ENCODE measurements at places on chromosomes 7 and 10.
A peak's percentile ranks its signal among the peaks of the same experiment; 100 is the strongest.

GRCh38 chr7:151456276-151456675 is 16.3 kb upstream of the CRYGN start:
- no peak for DNase-seq

DNA sequence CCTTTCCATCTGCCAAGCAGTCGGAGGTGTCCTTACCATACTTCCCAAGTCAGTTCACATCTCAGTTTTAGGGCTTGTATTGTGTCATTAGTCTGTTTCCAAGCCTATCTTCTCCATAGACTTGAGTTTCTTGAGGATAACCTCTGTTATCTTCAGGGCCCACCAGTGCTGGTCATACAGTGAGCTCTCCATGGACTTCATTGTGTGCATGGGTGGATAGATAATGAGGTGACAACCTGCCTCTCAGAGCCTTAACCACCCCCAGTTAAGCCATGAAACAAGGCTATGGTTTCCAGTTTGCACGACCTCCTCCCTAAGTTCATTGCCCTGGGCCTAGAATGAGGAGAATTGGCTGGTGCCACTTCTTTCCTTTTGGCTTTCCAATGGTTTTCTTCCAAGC is 38.5 kb upstream of the WAC start:
- no peak for DNase-seq

- no peak for DNase-seq
Observed at GRCh38 chr7:6432781-6433180, 15.0 kb downstream of the DAGLB start.

DNA sequence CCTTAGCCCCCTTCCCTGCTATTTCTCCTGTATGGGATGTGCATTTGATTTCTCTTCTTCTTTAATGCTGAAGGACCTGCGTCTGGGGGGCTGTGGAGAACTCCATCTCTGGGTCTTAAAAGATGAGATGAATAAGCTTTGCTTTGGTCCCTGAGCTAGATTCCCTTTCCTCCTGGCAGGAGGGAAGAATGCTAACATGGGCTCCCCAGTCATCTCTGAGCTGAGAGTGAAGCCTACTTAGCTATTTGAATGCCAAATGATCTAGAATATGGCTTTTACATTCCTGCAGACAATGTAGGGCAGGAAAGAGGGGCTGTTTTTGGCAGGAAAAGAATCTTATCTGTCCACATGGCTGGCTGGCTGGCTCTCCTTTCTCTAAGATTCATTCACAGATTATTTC is 62.6 kb upstream of the EFCAB10 start:
- DNase-seq: no peak

DNA sequence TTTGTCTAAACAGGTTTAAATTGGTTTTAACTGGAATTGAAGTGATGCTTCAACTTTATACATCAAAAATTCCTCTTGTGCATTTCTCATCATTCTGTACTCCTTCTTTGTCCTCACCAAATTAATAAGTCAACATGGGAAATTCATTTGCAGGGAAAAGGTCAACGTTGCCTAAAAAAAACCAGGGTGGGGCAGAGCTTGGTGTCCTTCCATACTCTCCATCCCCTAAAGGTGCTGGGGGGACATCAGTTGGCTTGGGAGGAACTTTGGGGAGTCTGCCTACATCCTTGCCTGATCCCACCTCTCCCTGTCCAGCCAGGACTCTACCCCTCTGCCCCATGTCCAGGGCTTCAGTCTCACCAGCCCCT is 34.1 kb upstream of the SLC26A3 start:
- DNase-seq: no peak

DNA sequence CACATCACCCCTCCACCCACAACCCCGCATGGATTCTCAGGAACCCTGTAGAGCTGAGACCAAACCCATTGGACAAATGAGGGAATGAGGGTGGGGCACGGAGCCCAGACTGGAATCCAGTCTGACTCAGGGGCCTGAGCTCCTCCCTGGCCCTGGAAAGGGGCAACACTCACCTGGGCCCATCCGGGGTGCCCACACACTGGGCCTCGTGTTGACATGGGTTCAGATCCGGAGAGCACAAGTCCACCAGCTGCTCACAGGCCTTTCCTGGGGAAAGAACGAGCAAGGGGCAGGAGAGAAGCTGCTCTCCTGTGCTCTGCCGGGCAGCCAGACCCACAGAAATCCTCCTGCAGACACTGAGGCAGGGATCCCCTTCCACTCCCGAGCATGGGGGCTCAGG is 172.2 kb downstream of the SLIT1 start:
- no peak for DNase-seq

- no peak for DNase-seq
Observed at GRCh38 chr7:18354108-18355085, 141.2 kb upstream of the HDAC9 start.

- no peak for DNase-seq
Observed at GRCh38 chr7:107700570-107700969, 39.9 kb downstream of the SLC26A4 start.

GRCh38 chr7:74138334-74138867 is 35.8 kb upstream of the EIF4H start:
- DNase-seq: no peak

- no peak for DNase-seq
Observed at GRCh38 chr7:34365611-34366010, 292.4 kb upstream of the NPSR1 start.

- DNase-seq: no peak
Observed at GRCh38 chr10:128326251-128326650, 200.0 kb upstream of the MKI67 start.

DNA sequence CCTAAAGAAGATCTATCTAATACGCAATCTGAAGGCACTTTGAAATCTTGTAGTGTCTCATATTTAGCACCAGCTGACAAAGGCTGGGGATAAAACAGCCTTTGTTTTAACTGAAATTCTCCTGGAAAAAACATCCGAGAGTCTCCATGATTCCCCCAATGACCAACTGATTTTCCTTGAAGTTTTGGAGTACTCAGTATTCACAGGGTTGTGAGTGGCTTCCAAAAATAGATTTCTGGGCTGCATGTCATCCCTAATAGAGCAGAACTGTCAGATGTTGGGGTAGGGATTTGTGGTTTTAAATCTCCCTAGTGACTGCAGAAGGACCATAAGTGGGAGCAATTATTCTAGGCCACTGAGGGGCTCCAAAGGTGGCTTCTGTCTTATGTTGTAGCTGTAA is 206.4 kb downstream of the TAX1BP1 start:
- no peak for DNase-seq

GRCh38 chr10:75776738-75777504 is 345.5 kb downstream of the LRMDA start:
- no peak for DNase-seq

DNA sequence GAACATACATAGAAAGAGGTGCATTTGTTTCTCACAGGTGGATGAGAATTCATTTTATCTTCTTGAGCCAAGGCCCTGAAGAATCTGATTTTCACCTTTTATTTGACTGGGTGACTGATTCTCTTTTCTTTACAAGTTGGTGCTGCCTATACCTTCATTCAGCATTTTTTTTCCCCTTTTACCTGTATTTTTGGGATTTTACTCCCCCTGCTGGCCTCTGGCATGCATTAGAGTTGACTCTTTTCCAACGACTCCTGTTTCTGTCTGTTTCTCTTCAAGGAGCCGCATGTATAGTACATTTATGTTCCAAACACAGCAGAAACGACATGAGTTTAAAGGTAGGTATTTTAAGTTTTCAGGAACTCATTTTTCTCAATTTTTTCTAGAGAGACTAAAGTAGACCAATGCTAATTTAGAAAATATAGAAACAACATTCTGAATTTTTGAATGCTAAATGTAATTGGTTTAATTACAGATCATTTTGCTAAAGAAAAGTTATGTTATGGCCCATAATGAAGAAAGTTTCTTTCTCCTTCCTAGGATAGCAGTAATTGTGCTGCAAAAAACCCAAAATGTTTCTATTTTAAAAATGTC is 149.8 kb upstream of the HDAC9 start:
- DNase-seq: peak; percentile 5

GRCh38 chr10:116183733-116184511 is 89.1 kb downstream of the GFRA1 start:
- DNase-seq: no peak

- no peak for DNase-seq
Observed at GRCh38 chr10:17836942-17837341, 27.8 kb downstream of the MRC1 start.

- no peak for DNase-seq
Observed at GRCh38 chr7:106089647-106090046, 22.5 kb downstream of the SYPL1 start.

GRCh38 chr10:87771871-87772500 is 46.0 kb downstream of the ATAD1 start:
- no peak for DNase-seq

DNA sequence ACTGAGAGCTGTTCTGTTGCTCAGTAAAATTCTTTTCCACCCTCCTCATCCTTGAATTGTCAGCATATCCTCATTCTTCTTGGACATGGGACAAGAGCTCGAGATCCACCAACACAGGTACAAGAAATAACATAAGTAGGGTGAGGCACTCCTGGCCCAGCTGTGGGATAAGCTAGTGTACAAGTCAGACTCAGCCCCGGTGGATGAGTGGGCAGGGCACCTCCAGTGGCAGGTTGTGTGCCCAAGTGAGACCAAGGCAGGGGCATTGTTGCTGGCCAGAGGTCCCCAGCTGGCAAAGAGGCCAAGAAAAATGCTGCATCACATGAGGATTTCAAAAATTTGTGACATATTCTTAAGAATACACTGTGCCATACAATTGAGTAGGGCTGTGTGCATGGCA is 402.0 kb upstream of the ZWINT start:
- DNase-seq: no peak

DNA sequence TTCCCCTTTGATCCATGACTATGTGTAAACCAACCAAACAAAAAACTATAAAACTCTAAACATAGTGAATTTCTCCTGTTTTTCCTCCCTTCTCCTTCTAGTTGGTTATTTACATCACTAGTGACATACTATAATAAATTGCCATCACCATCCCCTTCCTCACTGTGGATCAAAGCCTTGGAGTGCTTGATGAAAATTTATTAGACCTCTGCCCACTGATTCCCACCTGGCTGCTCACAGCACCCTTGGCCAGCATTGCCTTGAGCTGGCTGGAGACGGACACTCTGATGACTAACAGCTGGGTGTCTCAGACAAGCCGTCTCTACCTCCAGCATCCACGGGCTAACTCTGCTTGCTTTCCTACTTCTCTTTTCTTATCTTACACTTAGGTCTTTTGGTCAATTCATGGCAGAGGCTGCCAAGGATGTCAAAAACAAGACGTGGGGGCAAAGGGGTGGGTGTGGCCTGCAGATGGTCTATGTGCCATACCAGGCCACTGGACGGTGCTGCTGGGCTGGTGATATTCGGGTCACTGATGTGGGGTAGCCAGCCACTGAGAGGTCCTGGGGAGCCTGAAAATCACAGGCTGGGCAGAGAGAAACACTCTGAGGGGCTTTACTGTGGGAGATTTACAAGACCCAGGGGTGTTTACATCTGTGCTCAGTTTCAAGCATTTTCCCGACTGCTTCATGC is 207.8 kb downstream of the TAX1BP1 start:
- no peak for DNase-seq

- no peak for DNase-seq
Observed at GRCh38 chr7:151520419-151521261, 945 bp upstream of the RHEB start.

Data from substantia nigra (tissue), 51 donors.